ENCODE measurements at places on chromosomes 6 and 20. TPM values are rescaled to one million over a fixed set of nuclear protein-coding genes. Genes with fewer than 3 reads are reported as not detected.
A peak's percentile ranks its signal among the peaks of the same experiment; 100 is the strongest.

GRCh38 chr6:123841067-123841896 is 37.6 kb downstream of the NKAIN2 start:
- no peaks in the 10 kb centered on the region for H3K36me3 ChIP-seq
- H3K27ac ChIP-seq = no peak overlapping the region
- DNase-seq = no peak
- H3K27me3 ChIP-seq = no peaks in the 10 kb centered on the region

DNA sequence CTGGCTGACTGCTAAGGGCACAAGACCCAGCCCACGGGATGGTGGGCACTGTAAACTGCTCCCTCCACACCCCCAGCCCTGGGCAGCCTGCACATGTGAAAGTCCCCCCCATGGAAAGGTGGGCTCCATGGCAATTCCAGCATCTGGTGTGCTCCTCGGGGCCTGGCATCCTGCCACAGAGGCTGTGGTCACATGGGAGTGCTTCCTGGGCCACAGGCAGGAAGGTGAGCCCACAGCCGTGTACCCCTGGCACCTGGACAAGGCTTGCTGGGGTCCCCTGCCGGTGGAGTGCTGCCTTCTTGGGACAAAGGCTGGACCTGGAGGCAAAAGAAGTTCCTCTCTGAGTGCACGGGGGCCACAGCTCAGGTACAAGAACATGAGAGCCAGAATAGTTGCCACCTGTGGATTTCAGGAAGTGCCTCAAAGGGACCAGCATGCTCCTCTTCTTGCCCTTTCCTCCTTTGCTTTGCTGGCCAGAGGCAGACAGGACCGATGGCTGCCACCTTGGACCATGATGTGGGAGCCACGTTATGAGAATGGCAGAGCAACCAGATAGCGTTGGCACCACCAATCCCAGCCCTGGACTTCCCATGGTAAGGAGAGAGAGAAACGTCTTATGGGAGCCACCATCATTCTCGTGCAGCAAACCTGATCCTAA is 120.2 kb upstream of the MLN start:
- H3K4me1 ChIP-seq = no peaks in the 10 kb centered on the region
- no peak overlapping the region for H3K4me3 ChIP-seq
- DNase-seq = peak; percentile 46
- no peaks in the 10 kb centered on the region for H3K36me3 ChIP-seq
- H3K27ac ChIP-seq = no peak overlapping the region

DNA sequence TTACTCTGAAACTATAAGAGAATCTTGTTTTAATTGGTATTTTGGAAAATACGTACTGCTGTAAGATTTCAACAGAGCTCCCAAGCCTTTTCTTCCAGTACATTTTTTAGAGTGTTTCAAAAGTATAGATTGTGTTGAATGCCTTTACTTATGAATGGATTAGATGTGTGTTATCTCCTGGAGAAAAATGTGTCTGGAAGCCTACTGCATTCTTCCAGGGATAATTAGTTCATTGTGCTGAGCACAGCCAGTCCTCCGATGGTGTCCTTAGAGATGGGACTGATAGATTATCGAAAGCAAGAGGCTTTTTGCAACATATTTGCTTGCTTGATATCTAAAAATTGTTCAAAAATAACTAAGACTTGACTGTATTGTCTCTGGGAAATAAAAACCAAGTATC is 114.2 kb downstream of the PLEKHG1 start:
- H3K4me1 ChIP-seq = no peaks in the 10 kb centered on the region
- H3K36me3 ChIP-seq = no peaks in the 10 kb centered on the region
- no peak for DNase-seq
- H3K27ac ChIP-seq = no peak overlapping the region

GRCh38 chr20:35088231-35089145 is 4.1 kb downstream of the TRPC4AP start:
- H3K4me1 ChIP-seq = peaks cover 36% of the 10 kb centered on the region
- no peak for DNase-seq

- H3K4me3 ChIP-seq = no peak overlapping the region
- H3K27me3 ChIP-seq = no peaks in the 10 kb centered on the region
- no peaks in the 10 kb centered on the region for H3K36me3 ChIP-seq
- no peaks in the 10 kb centered on the region for H3K4me1 ChIP-seq
- DNase-seq = no peak
Observed at GRCh38 chr6:106381881-106382280, 21.4 kb downstream of the CRYBG1 start.

DNA sequence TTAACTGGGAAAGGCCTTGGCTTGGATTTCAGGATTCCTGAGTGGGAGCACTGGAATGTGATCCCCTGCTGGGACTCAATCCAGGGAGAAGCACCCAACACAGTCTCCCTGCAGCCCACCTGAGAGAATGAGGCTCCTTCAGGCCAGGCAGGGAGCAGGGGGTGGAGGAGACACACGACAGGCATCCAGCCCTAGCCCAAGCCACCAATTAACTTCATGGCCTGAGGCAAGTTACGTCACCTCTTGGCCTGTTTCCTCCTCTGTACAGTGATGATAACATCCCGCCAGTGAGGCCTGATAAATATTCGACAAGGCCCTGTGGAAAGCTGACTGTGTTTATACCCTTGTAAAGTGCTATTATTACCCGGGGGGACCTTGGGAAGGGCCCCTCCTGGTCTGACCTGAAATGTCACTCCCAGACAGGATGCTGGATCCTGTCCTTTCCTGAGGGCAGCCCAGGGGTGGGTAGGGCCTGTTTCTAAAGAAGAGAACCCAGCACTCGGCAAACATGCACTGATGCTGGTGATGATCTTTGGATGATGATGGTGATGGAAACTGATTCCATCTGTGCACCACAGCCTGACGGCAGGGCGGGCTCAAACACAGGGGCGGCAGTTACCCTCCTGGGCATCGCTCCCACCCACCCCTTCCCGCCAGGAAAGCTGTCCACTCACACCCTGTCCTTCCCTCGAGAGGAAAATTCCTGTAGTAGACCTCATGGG is 12.4 kb downstream of the FRS3 start:
- DNase-seq = no peak
- no peaks in the 10 kb centered on the region for H3K27me3 ChIP-seq
- H3K36me3 ChIP-seq = peaks cover 8% of the 10 kb centered on the region
- H3K4me3 ChIP-seq = no peak overlapping the region
- H3K4me1 ChIP-seq = no peaks in the 10 kb centered on the region

DNA sequence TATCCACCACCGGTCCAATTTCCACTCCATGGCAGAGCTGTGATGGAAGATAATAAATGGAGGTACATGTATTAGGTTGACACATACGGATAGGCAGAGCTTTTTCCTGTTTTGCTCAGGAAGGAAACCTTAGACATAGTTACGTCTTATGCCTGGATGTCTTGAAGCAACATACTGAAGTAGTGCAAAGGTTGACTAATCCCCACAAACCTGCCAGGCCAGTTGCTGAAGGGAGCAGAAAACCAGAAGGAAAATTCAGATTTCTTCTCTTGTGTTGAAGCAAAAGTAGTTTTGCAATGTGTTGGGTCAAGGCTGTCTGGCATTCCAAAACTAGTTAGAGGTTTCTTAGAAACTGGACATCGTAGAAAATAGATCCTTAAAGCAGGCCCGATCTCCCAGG is 68.7 kb downstream of the PHACTR1 start:
- no peaks in the 10 kb centered on the region for H3K36me3 ChIP-seq
- no peak overlapping the region for H3K27ac ChIP-seq
- H3K4me1 ChIP-seq = no peaks in the 10 kb centered on the region
- DNase-seq = no peak

DNA sequence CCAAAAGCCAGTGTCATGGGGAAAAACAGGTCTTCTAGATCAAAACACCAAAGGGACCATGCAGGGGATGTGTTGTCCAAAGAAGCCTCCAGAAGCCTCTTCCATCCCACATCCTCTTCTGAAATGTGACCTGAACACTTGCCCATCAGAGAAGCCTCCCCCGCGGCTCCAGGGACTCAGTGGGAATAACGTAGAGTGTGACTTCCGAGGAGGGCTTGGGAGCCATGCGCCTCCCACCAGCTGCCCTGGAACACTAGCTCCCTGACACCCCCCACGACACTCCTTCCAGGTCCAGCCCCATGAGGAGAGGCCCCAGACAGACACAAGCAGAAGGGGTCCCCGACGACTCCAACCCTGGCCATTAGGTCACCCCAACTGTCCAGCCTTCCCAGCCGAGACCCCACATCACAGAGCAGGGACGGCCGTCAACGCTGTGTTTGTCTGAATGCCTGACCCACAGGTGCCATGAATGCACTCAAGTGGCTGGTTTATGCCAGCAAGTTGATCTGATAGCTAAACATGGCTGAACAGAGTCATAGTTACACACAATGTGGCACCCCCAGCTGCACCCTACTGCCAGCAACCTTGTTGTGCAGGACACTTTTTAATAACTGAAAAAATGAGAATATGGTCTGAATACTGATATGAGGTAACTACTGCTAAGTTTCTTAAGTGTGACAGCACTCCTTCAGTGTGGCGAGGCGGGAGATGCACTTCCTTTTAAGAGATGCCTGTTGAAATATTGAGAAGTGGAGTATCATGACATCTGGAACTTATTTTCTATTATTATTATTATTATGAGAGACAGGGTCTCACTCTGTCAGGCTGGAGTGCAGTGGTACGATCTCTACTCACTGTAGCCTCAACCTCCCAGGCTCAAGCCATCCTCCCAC is 58.0 kb downstream of the GINS1 start:
- no peaks in the 10 kb centered on the region for H3K4me1 ChIP-seq
- H3K27me3 ChIP-seq = no peaks in the 10 kb centered on the region
- H3K27ac ChIP-seq = no peak overlapping the region
- H3K36me3 ChIP-seq = no peaks in the 10 kb centered on the region
- no peak for DNase-seq

GRCh38 chr6:89952686-89953085 is 58.4 kb downstream of the GJA10 start:
- H3K4me1 ChIP-seq = no peaks in the 10 kb centered on the region
- H3K36me3 ChIP-seq = peaks cover 3% of the 10 kb centered on the region
- H3K4me3 ChIP-seq = no peak overlapping the region
- no peak for DNase-seq
- H3K27me3 ChIP-seq = no peaks in the 10 kb centered on the region
- H3K27ac ChIP-seq = no peak overlapping the region

GRCh38 chr6:163531122-163531521 is 116.6 kb downstream of the QKI start:
- H3K27ac ChIP-seq = no peak overlapping the region
- no peak overlapping the region for H3K4me3 ChIP-seq
- H3K36me3 ChIP-seq = no peaks in the 10 kb centered on the region

Gene HUS1B
- 0.32 TPM for total RNA-seq
